Globus pallidus (tissue), 1 donor: ENCODE measurements at places on chromosomes 12 and 14.

GRCh38 chr12:19110221-19110940, 19.2 kb upstream of the PLEKHA5 start:
- no peak for DNase-seq

DNA sequence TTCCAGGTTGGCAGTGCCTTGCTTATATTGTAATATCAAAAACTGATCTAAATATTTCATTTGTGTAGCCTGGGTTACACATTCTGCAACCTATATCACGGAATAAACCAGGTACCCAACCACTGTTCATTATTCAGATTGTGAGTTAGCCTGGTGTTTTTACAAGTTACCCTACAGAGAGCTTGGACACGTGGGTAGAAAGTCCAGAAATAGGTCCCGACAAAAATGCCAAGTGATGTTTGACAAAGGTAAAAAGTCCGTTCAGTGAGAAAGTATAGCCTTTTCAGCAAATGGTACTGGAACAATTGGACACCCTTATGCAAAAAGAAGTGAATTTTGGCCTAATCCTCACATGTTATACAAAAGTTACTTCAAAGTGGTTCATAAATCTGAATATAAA, 17.6 kb upstream of the EVL start:
- DNase-seq = no peak

DNA sequence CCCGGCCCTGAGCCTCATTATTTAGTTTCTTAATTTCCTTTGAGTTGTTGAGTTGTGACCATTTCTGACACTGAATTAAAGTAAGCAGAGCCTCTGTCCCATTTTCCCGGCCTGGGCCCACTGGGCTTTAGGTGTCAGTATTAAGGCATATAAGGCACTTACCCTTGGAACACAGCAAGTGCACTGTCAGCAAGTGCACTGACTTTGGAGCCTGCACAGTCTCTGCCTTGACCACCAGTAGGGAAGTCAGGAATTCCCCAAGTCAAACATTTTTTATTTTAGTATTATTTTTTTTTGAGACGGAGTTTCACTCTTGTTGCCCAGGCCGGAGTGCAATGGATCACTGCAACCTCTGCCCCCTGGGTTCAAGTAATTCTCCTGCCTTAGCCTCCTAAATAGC, 56.6 kb downstream of the MAX start:
- no peak for DNase-seq

- no peak for DNase-seq
Measured at GRCh38 chr12:130117701-130118100, 44.6 kb upstream of the FZD10 start.

DNA sequence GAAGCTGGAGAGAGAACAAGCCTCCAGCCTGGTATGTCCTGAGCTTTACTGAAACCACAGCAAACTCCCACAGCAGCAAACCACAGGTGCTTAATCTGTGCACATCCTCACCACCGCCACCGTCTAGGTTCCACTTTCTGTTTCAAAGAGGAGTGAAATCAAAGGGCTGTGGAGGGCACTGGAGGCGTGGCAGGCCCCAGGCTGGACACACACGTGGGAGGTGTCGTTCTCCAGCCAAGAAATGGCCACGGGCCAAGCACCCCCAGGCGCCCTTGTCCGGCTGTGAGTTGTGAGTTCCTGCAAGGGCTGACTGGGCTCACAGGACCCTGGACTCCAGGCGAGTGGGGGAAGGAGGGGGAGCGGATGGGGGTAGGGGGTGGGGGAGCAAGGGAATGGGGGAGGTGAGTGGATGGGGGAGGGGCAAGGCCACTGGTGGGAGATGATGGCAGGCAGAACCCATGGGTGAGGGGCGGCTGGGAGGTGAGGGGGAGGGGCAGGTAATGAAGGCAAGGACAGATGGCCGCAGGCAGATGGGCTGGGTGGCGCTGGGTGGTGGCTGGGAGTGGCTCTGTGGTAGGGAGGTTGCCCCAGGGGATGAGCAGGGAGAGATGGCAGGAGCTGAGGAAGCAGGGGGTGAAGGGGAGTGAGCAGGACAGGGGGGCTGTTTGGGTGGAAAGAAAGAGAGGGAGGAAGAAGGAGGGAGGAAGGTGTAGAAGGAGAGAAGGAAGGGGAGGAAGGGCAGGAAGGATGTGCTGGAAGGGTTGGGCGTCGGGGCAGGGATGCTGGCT, 86.7 kb downstream of the NCOR2 start:
- no peak for DNase-seq

- no peak for DNase-seq
Measured at GRCh38 chr12:122856999-122857671, 21.9 kb downstream of the HIP1R start.

DNA sequence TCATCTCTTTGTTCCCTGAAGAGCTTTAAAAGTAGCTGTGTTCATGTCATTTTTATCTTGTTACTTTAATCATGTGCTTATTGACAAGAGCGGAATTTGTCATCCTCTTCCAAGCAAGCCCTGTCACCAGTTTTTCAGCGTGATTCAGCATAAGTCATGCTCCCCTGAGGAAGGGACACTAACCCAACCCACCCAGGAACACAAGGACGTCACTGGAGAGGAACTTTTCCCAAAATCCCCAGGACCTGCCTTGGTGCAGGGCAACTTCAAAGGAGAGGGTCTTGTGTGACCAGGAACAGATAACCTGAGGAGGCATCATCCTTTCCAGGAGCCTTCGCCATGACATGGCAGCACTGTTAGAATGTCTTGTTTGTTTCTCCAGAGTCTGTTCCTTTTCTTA, 107.1 kb upstream of the DIO3 start:
- DNase-seq = no peak

- DNase-seq = no peak
Measured at GRCh38 chr14:104925855-104926609, 1.4 kb downstream of the PLD4 start.

DNA sequence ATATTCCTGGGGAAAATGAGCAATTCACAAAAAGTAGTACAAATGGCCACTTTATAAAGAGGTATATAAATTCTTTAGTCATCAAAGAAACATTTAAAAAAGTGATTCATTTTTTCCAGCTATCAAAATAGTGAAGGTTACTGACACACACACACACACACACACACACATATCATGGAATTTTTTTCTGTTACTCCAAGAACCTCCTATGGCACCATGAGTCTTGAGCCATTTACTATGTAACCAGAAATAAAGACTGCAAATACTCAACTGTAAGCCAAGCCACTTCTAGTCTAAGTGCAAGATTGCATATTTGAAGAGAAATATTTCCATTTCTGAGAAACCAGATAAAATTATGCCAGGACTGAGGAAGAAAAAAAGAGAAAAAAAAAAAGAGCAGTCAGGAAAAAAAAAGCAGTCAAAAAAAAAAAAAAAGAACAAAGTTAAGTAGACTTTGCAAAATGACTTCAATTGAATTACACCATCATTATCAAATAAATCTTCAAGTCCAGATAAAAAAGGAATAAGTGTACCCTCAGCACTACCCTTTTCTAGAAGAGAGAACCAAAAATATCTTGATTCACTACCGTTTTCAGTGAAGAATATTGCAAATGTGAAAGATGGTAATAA, 275.7 kb downstream of the DAD1 start:
- DNase-seq = no peak

- no peak for DNase-seq
Measured at GRCh38 chr14:69044965-69045555, 66.0 kb upstream of the ACTN1 start.

GRCh38 chr14:65366802-65367565, 45.5 kb upstream of the FUT8 start:
- DNase-seq = no peak

DNA sequence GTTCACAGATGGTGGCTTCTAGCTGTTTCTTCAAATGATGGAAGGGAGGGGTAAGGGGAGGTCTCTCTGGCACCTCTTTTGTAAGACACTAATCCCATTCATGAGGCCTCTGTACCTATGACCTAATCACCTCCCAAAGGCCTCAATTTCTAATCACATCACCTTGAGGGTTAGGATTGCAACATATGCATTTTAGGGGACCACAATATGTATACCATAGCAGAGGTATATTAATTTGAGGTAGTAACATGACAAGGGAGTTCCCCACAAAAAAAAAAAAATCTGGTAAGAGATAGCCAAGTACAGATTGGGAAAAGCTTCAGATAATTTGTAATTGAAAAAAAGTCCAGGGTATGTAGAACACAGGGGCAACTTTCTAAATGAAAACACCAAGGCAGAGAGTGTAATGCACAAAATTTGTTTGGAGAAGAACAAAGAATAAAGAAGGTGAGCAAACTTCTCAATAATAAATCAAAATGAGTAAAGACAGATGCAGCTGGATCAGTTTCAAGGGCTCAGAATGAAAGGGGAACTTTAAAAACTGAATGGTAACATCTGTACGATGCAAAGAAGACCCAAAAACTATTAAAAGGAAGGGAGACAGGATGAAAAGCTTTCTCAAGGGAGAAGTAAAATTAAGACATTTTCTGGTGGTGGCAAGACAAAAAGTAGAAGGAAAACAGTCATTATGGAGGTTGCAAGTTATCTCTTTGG, 125.5 kb upstream of the DCN start:
- DNase-seq = no peak

DNA sequence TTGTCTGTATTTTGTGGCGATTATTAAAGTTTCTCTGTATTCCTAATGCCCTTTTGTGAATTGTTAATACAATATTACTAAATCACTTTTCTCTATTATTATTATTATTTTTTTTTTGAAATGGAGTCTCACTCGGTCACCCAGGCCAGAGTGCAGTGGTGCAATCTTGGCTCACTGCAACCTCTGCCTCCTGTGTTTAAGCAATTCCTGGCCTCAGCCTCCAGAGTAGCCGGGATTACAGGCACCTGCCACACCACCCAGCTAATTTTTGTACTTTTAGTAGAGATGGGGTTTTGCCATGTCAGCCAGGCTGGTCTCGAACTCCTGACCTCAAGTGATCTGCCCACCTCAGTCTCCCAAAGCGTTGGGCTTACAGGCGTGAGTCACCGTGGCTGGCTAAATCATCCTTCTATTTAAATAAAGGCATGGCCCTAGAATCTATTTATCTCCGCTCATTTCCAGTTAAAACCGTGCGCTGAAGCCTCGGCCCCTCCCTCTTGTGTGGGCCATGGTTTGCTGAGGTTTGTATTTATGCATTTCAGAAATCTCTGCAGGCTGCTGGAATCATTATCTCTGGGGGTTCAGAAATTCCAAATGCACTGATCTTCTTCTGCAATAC, 1136.4 kb upstream of the TMEM132C start:
- DNase-seq = no peak
